CD4-positive, alpha-beta T cell treated with Interleukin-15 for 1 hour (primary cell): ENCODE measurements at places on chromosomes 12 and 14.

- DNase-seq = no peak
These were observed 319.9 kb downstream of the CACNA1C start for GRCh38 chr12:2372735-2373134.

- DNase-seq = no peak
These were observed 7.0 kb upstream of the CEBPE start for GRCh38 chr14:23125933-23126524.

GRCh38 chr12:114555451-114555850, 128.5 kb downstream of the TBX3 start:
- no peak for DNase-seq

DNA sequence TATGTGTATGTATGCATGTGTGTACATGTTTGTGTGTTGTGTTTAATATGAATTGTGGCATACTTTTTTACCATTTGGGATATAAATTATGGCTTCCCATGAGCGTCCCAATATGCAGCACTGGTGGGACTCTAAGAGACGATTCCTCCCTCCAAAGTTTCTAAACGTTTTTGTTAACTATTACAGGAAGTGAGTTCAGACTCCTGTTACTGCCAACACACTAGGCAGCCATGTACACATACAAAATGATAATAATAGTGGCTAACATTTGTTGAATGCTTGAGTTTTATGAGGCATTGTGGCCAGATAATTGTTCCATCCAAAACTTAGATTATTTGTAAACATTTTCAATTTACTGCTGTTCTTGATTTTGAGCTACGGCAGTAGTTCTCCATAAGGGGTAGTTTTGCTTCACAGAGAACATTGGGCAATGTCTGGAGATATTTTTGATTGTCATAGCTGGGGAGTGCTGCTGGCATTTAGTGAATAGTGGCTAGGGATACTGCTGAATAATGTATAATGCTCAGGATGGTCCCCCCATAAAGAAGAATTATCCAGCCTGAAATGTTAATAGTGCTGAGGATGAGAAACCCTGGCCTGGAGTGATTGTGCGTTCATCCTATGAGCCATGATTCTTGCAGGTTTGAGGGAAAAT, 45.1 kb downstream of the ARID2 start:
- DNase-seq = no peak

GRCh38 chr14:62381311-62382070, 619.3 kb downstream of the SNAPC1 start:
- DNase-seq = no peak

DNA sequence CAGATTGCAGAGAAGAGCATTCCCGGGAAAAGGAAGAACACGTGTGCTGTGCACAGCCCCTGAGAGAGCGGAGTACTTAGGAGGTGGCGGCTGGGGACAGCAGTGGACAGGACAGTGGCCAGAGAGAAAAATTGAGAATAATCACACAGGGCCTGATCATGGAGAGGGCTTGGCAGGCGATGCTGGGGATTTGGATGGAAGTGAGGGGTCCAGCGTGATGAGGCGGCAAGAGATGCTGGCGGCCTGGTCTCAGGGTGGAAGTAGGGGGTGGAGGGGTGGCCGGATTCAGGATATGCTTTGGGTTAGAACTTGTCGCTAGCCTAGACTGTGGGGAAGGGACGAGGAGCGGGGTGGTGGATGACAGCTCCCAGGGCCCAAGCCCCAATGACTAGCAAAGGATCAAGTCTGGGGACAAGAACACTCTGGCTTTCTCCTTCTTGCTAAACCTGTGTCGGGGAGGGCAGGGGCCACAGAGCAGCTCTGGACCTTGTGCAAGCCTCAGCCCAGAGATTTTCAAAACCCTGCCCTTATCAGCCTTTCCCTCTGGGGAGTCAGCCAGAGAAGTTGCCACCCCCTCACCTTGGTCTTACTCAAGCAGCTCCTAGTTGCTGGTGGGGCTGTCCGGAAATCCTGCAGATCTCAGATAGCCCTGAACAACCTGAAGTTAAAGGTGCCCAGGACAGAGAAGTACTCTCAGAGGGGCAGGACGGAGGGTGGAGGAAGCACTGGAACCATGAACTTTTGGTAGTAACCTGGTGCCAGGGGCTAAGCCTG, 1.3 kb downstream of the HVCN1 start:
- no peak for DNase-seq

DNA sequence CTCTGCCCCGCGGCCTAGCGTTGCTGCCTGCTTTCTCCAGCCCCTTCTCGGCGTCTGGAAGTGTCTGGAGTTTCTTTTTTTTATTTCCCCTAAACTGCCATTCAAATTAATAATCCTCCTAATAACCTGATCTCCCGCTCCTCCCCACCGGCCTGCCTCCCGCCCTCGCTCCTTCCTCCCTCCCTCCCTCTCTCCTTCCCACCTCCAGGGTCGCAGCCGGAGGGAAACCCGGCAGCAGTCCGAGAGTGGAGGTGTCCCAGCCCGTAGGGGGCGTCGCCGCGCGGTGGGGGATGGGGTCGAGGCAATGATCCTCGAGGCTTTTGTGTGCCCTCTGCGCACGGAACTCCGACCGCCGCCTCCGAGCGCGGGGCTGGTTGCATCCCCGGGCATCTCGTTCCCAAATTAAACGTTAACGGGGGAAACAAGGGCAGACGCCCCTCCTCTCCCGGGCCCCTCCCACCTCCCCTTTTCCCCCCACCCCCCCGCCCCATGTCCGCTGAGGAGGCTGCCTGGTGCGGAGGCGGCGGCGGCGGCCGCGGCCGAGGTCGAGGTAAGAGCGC, 1.0 kb upstream of the SOCS2 start:
- DNase-seq = peak; percentile 41

DNA sequence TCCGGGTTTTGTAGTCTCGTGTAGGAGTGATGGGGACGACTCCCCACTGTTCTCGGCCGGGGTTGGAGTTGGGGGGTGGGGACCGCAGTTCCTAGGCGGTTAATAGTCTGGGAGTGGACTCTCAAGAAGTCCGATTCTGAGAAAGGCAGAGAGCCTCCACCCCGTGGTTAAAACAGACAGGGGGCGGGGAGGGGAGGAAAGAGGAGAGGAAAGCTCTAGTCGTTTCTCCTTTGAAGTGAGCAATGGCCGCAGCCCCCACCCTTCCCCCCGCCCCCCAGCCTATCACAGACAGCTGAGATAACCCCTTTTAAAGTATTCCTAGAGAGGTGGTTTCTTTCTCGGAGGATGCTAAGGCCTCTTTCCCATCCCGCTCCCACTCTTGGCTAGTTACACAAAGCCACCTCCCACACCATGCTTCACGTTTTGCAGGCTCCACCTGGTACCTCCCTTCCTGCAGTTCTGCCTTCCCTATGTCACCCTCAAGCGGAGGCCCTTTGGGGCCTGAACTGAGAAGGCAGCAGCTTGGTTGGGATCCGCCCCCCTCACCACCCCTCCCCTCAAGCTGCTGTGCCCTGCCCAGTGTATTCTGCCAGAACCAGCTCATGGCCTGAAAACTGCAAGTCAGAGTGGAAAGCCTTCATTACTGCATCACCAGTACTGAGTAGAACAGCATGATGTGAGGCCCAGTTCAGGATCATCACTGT, 853 bp downstream of the USP5 start:
- peak; percentile 56 for DNase-seq

DNA sequence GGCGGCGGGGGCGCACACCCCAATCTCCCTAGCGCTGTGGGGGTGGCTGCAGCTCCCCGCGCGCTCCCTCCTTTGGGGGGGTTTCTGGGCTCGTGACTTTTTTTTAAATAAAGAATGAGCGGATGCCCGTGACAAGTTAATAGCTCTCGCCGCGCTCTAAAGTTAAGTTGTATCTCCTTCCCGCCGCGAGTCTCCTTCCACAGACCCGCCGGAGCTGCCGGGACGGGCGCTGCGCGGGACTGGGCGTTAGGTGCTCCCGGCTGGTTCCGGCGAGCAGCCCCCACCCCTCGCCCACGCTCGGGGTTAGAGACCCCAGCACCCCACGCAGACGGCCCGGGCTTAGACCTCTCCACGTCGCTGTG, 82.6 kb upstream of the HMGA2 start:
- no peak for DNase-seq

- DNase-seq = no peak
These were observed 87.1 kb upstream of the ATF1 start for GRCh38 chr12:50676756-50677155.

GRCh38 chr14:59360233-59360632, 104.9 kb downstream of the GPR135 start:
- no peak for DNase-seq

GRCh38 chr14:29220566-29220965, 454.0 kb downstream of the FOXG1 start:
- no peak for DNase-seq

DNA sequence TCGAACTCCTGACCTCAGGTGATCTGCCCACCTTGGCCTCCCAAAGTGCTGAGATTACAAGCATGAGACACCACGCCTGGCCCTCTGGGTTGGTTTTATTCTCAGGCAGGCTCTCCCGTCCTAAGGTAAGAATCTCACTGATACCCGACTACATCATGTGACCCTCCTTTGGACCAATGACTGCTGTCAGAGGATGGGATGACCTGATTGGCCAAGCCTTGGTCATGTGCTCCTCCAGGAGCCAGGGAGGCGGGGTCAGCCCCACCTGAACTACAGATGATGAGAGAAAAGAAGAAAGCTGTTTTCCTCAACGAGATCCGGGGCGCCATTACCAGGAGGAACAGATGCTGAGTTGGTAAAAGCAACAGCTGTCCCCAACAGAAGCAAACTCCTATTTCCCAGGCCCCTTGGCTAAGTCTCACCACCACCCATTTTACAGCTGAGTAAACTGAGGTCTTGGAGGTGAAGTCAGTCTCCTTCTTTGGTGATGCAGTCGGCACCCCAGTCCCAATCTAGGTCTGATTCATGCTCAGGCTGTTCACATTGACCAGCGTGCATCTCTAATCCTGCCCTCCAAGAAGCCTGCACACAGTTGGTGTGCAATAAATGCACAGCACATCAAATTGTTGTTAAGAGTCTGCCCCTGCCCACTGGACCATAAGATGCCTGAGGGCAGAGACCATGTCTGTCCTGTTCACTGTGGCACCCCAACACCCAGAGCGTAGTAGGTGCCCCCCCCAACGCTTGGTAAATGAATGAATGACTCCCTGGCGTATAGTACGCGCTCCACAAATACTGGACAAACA, 118.8 kb downstream of the SCARB1 start:
- no peak for DNase-seq

DNA sequence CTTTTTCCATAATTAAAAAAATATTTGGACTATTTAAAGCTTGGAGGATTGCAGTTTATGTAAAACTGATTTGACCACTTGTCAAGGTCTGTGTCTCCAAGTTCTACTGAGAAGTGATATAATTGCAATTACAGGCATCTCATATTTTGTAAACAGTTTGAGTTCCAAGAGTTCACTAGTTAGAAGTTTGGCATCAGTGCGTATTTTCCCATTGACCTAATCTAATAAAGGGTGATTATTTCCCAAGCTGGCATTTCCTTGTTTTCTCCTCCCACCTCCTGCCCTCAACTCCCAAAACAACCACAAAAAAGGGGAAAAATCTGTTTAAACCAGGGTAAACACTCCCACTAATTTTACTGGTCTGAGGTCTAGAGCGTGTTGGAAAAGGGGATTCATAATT, 3.0 kb upstream of the MYF6 start:
- DNase-seq = no peak

DNA sequence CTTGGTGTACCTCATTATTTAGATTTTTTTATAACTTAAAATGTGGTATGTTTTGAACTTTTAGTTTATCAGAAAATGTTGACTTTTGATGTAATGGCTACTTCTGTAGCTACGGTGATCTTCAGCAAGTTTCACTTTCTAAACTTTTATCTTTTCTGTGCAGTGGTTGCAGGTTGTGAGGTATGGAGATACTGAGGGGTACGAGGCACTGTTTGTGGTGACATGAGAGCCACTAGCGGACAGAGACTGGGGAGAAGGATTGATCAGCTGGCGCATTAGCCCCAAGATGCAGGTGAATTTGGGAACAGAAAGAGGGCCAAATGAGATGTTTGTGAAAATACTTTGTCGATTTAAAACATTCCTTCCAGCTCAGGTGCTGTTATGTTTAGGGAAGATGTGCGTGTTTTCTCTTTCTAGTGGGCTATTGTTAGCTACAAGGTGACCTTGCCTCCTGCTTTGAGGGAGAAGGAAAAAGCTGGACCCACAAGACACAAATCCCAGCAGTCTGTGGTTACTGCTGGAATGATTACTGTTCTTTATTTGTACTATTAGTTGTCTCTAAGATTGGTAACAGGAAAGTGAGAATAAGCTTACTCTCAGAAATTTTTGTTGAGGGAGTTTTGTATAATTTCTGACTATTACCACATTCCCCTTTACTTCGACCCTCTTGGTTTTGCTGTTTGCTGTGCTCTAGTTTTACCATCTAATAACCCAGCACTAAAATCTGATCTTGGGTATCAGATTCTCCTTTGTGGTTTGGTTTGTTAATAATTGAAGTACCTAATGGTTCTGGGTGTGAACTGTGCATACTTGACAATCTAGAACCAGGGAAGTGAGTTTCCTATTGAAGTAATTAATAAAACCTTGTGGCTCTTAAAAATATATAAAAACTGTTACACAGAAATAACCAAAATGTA, 61.7 kb downstream of the FBXO34 start:
- DNase-seq = peak; percentile 24

DNA sequence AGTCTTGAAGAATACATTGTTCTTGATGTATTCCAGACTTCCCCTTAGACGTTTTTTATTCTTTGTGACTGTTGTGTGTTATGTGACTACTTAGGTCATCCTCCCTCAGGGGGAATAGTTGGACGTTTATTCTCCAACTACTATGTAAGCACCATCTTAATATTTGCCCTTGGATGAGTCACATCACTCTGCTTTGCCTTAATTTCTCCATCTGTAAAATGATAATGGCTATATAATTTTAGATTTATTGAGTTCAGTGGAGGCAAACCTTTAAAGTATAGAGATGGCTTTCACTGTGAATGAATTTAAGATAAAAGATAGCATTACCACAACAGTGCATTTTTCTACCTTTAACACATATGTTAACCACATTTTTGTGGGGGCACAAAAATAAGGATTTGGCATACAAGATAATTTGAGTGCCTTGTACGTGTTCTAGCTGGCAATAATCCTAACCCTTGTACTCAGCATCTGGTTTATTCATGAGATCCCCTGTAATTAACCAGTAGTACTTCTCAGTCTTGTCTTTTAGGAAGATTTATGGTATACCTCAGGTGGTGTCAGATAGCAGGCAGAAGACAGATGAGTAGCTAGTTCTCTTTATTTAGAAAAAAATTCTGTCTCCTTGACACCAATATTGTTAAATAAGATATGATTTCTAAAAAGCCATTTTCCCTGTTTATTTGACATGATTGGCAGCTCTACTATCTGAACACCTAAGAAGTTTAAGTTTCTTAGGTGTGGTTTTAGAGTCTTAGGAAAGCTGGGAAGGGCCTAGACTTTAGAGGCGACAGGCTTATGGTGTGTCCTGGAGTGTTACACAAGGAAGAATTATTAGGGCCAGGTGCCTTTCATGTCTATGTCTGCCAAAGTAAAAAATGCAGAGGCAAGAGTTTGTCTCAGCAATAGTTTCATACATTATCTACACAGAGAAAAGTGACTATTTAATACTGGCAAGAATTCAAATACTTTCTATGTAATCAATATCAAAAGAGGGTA, 152.3 kb downstream of the RAD51B start:
- DNase-seq = no peak

- DNase-seq = no peak
These were observed 1002.5 kb downstream of the AACS start for GRCh38 chr12:126067626-126068329.

- DNase-seq = no peak
These were observed 179.6 kb upstream of the DIO2 start for GRCh38 chr14:80390906-80391305.
